ENCODE measurements at places on chromosomes 12 and 14. TPM values are rescaled to one million over a fixed set of nuclear protein-coding genes. Genes with fewer than 3 reads are reported as not detected.

GRCh38 chr12:11981121-11981733 lies 89.5 kb upstream of the BCL2L14 start:
- no peak for DNase-seq

GRCh38 chr12:132582058-132582420 lies 28.3 kb downstream of the LRCOL1 start:
- no peak for DNase-seq

Gene CLEC6A
- total RNA-seq: 3.9 TPM

Gene GPR137C
- total RNA-seq: 4.1 TPM

Data from umbilical cord (tissue), 2 donors.